ENCODE measurements at places on chromosomes 11 and 22.

- no peak for DNase-seq
Observed at GRCh38 chr11:110198031-110198729, 98.2 kb downstream of the RDX start.

GRCh38 chr11:103807806-103808205, 228.6 kb upstream of the DDI1 start:
- no peak for DNase-seq

DNA sequence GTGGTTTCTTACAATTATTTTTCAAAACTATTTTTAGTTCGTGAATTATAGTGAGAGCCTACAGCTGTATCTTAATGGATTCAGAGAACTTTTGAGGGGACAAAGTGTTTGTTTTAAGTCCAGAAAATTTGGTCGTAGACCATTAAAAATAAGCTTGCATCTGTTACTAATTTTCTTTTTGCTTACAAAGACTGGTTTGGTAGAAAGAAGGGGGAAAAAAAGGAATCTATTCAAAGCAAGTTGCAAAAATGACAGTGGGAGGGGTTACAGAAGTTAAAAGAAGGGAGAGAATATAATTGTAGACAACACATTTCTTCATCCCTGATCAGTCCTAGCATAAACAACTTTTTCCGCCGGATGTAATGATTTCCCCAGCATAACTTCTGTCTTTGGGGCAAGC, 72.1 kb downstream of the AMOTL1 start:
- no peak for DNase-seq

- DNase-seq: no peak
Observed at GRCh38 chr22:19109198-19110063, 12.8 kb downstream of the DGCR2 start.

DNA sequence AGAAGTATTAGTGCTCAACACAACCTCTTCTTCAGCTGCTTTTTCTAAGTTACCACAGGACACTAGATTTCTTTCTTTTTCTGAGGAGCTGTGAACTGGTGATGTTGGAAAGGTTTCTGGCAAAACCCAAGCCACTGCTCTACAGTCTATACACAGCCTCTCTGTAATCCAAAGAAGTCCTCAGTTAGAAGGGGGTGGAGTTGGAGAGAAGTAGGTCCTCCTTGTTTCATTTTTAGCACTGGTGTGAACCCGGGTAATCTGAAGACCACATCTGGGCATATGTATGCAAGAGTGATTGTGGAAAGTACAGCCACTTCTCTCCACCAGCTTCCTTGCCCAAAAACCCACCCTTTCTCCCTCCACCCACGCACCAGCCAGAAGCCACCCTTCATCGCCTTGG, 1168.1 kb downstream of the LRRC4C start:
- DNase-seq: no peak

- no peak for DNase-seq
Observed at GRCh38 chr11:69915151-69915500, 95.9 kb upstream of the FGF3 start.

GRCh38 chr22:17370026-17370765, 936 bp downstream of the CECR2 start:
- no peak for DNase-seq

- no peak for DNase-seq
Observed at GRCh38 chr22:26884921-26885320, 227.5 kb downstream of the MIAT start.

- no peak for DNase-seq
Observed at GRCh38 chr22:41395531-41396240, 13.9 kb downstream of the TEF start.

GRCh38 chr11:73271936-73272679, at the start of gene P2RY6:
Gene P2RY6, plus strand, starts transcription at chr11:73272338. Its CDS starts 24,181 bp downstream, at chr11:73296519.
- no peak for DNase-seq

DNA sequence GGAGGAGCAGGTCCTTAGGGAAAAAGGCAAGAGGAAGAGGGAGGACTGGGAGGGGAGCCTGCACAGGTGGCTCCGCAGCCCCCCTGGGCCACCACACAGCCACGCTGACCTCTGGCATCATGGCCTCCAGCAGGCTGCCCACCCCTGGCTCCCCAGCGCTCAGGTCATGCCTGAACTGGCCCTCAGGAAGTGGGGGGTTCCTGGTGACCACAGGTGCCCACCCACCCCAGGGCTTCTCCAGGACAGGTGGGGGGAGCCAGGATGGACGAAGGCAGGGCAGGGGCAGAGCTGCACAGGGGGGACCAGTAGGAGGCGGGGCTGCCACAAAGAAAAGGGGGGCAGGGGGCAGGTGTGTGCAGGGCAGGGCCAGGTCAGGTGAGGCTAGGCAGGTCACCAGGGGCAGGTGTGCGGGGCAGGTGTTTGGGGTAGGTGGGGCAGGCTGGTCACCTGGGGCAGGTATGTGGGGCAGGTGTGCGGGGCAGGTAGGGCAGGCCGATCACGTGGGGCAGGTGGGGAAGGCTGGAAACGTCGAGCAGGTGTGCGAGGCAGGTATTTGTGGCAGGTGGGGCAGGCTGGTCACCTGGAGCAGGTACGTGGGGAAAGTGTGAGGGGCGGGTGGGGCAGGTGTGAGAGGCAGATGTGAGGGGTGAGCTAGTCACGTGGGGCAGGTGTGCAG, 997 bp downstream of the DEAF1 start:
- DNase-seq: no peak

- no peak for DNase-seq
Observed at GRCh38 chr22:27982630-27983180, 63.6 kb upstream of the PITPNB start.
